ENCODE measurements at places on chromosomes 12 and 14. TPM values are rescaled to one million over a fixed set of nuclear protein-coding genes. Genes with fewer than 3 reads are reported as not detected.

The LRRIQ1 gene
- not detected for total RNA-seq

The ITGA7 gene
- total RNA-seq: 15.8 TPM

The CNOT2 gene
- total RNA-seq: 86.8 TPM

The RDH12 gene
- 35.3 TPM for total RNA-seq

The OR11G2 gene
- total RNA-seq: not detected

The RIMBP2 gene
- 0.08 TPM for total RNA-seq

The PTHLH gene
- 6.1 TPM for total RNA-seq

The ZNF385A gene
- 25.2 TPM for total RNA-seq

The OVCH1 gene
- not detected for total RNA-seq
